Activated T-cell treated with anti-CD3 and anti-CD28 coated beads, Interleukin-2, amount 50 U/mL, for 24 hours (primary cell): ENCODE measurements at places on chromosomes 7 and 10.

GRCh38 chr7:66957595-66958290 is 36.7 kb downstream of the TMEM248 start:
- no peak for DNase-seq

- DNase-seq: no peak
Observed at GRCh38 chr7:102101926-102102325, 184.7 kb upstream of the SH2B2 start.

- DNase-seq: no peak
Observed at GRCh38 chr10:29925771-29926692, 133.4 kb downstream of the JCAD start.

- DNase-seq: no peak
Observed at GRCh38 chr10:104650072-104650471, 9.0 kb downstream of the SORCS3 start.

DNA sequence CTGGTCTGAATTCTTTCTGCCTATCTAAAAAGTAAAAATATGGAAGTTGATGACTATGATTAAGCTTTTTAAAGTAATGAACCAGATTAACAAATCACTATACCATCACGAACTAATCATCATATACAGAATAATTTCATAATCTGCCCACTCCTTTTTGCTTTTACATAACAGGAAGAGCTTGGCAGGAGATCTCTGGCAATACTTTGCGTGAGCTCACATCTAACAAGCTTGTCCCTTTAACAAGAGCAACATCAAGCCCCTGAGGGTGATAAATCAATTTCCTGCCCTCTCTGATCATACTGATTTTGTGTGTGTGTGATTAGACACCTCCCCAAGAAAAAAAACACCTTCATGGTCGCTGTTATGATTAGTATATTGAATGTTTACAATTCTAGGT is 143.5 kb upstream of the ASAH2 start:
- no peak for DNase-seq

GRCh38 chr10:104483582-104483981 is 129.9 kb downstream of the CFAP58 start:
- no peak for DNase-seq

- no peak for DNase-seq
Observed at GRCh38 chr10:60230892-60231291, 158.8 kb downstream of the ANK3 start.

- DNase-seq: peak; percentile 72
Observed at GRCh38 chr10:62732841-62733653, 71.5 kb upstream of the ADO start.

DNA sequence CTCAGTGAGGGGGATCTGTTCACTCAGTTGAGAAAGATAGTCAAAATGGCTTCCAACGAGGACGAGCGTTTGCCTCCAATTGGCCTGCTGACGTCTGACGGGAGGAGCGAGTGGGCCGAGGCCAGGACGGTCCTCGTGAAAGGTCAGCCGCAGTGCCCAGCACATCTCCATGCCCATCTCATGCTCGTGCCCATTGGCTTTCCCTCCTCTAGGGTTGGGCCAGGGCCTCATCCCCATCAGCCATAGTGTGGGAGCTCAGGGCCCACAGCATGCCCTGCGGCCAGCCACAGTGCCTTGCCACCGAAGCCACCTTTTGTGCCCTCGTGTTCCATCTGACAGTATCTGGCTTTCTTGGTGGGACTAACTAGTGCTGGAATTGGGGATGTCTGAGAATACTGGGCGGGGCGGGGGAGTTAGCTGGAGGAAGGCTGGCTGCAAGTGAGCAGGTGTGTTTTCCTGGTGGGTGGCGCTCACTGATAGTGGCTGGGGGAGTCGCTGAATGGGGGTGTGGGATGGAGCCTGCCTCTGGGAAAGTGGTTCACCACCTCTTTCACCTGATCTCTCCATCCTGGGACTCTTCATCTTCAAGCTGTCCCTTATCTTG is 13.9 kb downstream of the CHAT start:
- no peak for DNase-seq

DNA sequence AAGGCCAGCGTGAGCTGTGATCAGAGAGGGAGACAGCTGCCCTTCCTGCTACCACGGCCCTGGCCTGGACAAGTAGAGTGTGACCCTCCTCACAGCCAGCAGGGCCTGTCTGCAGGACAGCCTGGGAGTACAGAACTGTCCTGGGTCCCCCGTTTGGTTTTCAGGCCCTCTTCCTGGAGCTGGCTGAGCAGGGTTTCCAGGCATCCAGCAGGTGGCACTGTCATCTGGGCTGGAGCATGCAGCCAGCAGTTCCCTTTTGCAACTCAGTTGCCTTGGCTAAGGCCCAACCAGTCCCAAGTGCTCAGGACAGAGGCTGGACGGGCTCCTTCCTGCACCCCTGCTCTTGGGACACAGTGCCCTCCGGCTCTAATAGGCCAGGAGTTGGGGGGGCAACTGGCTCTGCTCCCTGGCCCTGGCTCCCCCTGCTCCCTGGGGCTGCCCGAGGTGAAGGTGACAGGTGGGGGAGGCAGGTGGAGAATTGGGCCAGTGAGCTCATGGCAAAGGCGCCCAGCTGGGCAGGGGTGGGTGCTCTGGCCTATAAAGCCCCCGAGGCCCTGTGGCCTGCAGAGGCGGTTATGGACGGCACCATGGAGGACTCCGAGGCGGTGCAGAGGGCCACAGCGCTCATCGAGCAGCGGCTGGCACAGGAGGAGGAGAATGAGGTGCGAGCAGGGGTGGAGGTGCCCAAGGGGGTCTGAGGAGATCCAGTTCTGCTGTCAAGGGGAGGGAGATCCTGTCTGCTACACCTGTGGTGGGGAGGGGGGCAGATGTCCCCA is at the start of gene ANKRD2:
Gene ANKRD2, plus strand, starts transcription at position 566 of the 776 bp plus-strand sequence. Its CDS starts 10 bp downstream, at position 576.
- DNase-seq: peak; percentile 63

DNA sequence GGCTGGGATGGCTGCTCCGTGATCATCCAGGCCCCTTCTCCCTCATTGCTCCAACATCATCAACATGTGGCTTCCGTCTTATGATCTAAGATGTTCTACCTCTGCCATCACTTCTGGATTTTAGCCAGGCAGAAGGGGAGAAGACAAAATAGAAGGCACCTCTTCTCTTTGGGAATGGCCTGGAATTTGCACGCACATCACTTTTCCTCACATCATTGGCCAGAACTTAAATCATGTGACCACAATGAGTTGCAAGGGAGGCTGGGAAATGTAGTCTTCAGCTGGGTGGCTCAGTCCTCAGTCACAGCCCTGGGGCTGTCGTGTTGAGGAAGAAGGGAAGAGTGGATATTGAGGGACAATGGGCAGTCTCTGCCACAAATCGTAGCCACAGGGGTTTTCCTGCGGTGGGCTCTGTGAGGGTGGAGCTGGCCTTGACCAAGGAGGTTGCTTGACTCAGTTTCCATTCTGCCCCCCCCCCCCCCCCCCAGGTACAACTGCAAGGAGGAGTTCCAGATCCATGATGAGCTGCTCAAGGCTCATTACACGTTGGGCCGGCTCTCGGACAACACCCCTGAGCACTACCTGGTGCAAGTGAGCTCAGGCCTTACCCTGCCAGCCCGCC is 50.3 kb downstream of the PALD1 start:
- no peak for DNase-seq

- DNase-seq: no peak
Observed at GRCh38 chr7:57203161-57203791, 71.0 kb upstream of the ZNF479 start.

GRCh38 chr7:5214236-5214635 is 24.2 kb downstream of the WIPI2 start:
- DNase-seq: peak; percentile 8

DNA sequence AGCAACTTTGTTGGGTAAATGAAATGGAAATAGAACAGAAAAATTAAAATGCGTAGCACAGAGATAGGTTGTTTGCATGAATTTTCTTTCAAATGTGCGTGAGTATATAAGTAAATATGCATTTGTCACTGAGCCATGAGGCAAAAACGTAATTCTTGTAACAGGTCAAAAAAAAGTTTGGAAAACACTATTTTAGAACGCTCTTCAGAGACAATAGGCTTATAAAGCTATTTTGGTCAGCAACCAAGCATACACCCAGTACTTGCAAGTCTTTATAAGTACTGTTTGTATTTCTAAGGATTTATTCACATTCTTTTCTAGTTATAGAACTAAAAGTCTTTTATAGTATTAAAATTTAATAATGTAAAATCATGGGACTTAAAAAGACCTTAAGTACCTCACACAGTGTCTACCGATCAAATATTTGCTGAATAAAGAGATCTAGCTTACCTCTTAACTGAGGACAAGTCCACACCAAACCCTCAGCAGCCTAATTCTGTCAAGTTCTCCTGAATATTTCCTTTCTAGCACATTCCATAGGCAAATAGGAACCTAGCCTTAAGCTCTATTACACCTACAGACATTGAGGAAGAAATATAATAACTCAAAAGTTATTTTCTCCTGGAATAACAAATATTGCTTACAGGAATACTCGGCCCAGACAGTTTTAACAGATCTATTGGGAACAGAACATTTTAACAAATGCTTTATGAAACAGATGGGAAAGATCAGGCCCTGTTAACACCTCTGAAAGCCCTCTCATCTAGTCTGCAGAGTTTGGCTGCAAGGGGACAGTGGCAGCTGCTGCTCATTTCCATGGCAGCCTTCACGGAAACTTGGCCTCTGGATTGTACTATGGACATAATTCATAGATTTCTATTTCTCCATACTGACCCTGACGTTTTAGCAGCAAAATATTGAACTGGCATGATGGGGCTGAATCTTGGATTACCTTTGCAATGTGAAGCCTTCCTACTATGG is 8.8 kb downstream of the CRPPA start:
- DNase-seq: no peak

GRCh38 chr10:70853038-70853437 is 35.3 kb downstream of the PCBD1 start:
- no peak for DNase-seq

- DNase-seq: no peak
Observed at GRCh38 chr10:86046845-86047460, 319.6 kb downstream of the GRID1 start.

GRCh38 chr7:126953461-126953860 is 299.3 kb downstream of the GRM8 start:
- DNase-seq: no peak

DNA sequence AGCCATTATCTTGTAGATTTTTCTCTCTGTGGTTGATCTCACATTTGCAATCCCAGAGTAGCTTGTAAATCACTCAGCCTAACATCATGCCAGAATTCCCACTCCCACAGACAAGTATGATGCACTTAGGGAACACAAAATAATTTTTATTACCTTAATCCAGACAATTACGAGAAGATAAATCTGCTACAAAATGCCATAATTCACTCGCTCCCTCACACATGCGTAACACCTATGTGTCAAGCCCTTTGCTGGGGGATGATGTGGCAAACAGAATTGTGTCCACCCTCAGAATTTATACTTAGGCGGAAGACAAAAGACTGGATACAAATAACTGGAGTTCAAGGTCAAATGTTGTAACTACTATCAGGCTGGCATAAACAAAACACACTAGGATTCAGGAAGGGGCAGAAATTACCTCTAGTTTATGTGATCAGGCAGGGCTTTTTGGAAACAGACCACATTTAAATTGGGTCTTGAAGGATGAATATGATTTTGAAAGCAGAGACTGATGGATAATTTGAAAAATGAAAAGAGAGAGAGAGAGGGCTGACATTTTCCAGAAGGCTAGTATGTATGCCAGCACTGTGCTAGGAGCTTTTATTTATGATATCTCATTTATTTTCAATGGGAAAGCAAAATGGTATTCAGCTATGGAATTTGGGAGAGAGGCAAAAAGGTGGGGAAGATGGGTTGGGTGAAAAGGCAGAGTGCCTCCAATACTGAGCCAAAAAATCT is 69.8 kb downstream of the DOCK4 start:
- DNase-seq: no peak

- DNase-seq: no peak
Observed at GRCh38 chr10:107614939-107615685, 450.6 kb upstream of the SORCS1 start.

DNA sequence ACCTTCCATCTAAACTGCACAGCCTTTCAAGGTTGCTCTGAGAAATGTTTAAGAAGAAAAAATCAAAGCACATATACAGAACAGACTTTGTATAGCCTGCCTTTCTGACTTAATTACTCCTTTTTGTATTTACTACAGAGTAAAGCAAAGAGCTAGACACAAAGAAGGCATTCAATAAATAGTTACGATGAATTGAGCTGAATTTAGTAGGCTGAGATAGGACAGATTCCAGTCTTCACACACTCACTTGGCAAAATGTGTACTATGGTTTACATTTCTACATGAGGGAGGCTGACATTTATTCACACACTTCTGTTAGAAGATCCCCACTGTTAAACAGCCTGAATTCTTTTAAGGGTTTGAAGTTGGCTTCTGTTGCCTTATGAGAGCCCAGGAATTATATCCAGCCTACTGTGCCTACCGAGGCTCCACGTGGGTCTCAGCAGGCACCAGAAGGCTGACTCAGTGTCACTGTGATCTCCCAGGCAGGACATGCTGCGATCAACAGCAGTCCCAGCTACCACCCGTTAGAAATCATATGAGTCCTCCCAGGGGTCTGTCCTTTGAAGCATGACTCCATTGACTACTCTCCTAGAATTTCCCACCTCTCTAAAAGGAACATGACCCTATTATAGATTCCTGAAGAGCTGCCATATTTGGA is 24.5 kb upstream of the SLC25A13 start:
- DNase-seq: no peak

- no peak for DNase-seq
Observed at GRCh38 chr10:89129911-89130310, 77.2 kb downstream of the CH25H start.

- no peak for DNase-seq
Observed at GRCh38 chr7:121097577-121097976, 109.1 kb downstream of the CPED1 start.
